Nucleus accumbens (tissue), 56 donors: ENCODE measurements at places on chromosomes 7 and 10.

- no peak for DNase-seq
Measured at GRCh38 chr10:121687095-121687813, 89.0 kb upstream of the FGFR2 start.

DNA sequence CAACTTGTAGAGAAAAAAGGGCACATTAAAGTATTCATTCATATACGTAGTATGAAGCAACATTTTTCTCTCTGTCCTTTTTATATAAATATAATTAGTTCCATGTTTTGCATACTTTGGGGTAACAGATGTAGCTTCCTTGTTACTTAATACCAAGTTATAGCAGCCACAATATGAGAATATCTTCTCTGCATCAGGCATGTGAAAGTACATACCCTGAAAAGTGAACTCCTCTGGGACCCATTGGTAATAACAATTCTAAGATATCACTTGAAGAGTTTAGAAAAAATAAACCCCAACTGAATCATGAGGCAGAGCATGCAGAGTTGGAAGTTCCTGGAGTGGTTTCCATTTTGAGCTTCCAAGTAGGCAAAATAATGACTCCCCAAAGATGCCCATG is 2.4 kb upstream of the CRPPA start:
- DNase-seq = no peak

DNA sequence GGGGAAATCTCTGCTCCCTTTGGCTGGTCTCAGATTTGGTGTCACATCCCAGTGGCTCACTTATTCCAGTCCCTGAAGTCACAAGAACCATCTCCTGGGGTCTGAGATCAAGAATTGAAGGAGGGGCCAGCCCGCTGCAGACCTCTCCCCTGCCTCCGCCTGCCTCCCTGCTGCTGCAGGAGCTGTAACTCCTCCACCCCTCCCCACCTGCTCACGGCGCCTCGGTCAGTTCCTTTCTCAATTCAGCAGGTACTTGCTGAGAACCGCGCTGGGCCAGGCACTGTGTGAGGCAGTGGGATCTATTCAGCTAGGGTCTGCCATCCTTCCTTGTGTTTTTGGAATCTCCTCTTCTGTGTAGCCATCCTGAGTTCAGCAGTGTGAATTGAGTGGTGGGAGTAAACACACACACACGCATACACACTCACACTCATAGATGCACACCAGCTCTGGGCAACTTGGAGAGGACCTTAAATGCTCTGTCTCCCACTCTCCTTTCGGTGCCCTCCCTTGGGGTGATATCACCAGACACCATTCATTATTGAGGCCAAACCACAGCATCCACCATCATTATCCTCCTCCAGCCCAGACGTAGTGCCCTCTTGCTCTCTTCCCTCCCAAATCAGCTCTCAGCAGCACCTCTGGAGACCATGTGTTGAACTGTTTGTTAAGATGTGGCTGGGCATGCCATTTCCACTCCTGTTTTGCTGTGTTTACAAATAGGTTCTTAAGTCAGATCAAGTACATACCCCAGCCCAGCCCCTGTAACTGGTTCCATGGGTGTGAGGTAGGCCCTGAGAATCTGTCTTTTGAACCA is 22.0 kb upstream of the ANKRD2 start:
- DNase-seq = no peak

DNA sequence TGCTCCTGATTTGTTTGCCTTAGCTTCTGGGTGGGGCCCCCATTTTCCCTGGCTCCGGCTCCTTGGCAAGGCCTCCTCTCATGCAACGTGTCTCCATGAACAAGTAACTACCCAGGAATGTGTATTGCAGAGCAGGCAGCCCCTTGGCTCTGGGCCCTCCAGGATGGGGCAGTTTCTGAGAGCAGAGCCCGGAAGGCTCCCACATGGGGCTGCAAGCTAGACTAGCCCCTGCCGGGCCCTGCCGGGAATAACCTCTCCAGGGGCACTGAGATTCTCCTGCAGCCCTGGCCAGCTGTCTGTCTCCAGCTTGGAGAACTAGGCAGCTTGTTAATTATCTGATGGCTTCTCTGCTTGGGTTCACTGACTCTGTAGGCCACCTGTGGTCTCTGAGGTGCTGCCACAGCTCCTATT is 184.0 kb upstream of the INHBA start:
- no peak for DNase-seq

DNA sequence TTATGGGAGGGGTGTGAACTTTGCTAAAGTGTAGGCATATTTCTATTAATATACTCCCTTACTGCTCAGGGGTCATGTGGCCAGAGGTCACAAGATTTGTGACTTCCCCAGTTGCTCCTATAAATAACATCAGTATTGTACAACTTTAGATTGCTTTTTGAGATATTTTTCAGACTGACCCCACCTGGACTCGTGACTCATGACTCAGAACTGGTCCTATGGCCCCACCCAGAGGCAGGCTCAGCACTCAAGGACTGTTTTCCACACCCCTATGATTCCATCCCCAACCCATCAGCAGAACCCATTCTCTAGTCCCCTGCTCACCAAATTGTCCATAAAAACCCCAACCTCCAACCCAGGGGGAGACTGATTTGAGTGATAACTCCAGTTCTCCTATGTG is 2.7 kb upstream of the CUL2 start:
- no peak for DNase-seq

DNA sequence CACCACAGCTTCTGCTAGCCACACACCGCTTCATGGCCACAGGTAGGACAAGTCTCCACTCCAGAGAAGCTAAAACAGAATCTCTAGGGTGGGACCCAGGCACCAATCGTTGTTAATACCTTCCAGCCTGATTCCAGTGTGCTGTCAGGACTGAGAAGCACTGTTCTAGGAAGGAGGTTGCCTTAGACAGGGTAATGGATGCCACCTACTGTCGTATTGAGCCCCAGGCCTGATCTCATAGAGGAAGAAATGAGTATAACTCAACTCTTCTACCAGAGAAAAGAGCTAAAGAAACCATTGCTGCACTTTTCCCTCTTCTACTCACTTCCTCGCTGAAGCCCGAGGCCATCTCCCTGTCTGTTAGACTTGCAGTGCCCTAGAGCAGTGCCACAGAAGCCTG is 31.8 kb downstream of the CNNM1 start:
- DNase-seq = no peak

DNA sequence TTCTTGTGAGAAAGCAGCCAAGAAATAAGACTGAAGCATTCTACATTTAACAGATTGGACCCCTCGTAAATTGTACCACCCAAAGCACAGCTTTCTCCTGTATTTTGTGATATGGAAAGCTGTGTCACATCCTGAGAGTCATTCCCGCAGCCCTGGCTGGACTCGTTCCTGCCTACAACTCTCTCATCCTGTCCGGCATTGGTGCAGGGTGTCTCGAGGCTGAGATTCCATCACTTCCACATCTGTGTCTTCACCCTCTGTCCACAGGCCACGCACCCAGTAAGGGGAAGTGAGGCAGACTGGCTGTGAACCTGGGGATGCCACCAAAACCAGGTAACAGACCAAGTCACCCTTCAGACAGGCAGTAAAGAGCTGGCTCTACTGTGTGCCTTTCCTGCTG is 146.2 kb upstream of the KLF6 start:
- DNase-seq = no peak

- no peak for DNase-seq
Measured at GRCh38 chr10:57507788-57508187, 759.9 kb downstream of the IPMK start.

DNA sequence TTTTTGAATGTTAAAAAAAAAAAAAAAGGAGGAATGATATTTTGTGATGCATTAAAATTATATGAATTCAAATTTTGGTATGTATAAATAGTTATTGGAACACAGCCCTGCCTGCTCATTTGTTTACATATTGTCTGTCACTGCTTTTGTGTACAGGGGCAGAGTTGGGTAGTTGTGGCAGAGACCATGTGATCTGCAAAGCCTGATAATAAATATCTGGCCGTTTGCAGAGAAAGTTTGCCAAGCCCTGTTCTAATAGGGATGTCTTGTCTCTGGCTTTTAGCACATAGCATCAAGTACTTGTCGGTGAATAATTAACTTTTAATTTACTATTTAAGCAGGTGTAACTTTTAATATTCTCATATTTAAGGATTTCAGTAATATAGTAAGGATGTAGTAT is 19.8 kb downstream of the TSPAN13 start:
- DNase-seq = no peak

- DNase-seq = no peak
Measured at GRCh38 chr10:114283535-114284234, 44.6 kb downstream of the VWA2 start.

DNA sequence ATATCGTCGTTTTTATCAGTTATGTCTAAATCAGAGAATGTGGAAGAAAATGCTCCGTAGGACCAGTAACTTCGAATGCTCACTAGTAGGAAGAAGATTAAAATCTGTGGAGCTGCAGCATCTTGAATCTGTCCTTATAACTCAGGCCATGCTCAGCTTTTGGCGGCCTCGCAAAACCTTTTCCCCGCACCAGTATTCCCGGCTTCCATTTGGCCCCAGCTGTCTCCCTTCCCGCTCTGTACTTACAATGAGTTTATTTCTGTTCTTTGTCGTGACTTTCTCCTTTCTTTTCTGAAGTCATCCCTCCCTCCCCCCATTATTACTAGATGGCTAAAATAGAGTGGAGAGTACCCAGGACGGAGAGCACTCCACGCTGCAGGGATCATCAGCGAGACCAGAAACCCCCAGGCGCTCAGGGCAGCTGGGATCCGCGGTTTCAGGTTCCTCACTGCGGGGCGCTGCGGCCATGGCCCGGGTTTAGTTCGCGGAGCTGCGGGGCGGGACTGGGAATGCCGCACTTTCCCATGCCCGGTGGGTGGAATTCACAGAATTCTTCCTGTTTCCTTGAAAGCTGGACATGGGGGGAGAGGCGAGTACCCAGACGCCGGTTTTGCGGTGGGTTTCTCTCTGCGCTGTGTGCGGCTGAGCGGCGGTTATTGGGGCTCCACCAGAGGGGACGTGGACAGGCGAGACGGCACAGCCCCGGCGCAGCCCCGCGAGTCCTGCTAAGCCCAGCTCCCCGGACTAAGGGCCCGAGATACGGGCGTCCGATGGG is 183.5 kb downstream of the POM121L12 start:
- no peak for DNase-seq

- no peak for DNase-seq
Measured at GRCh38 chr7:159142730-159143129, 1.9 kb downstream of the VIPR2 start.

DNA sequence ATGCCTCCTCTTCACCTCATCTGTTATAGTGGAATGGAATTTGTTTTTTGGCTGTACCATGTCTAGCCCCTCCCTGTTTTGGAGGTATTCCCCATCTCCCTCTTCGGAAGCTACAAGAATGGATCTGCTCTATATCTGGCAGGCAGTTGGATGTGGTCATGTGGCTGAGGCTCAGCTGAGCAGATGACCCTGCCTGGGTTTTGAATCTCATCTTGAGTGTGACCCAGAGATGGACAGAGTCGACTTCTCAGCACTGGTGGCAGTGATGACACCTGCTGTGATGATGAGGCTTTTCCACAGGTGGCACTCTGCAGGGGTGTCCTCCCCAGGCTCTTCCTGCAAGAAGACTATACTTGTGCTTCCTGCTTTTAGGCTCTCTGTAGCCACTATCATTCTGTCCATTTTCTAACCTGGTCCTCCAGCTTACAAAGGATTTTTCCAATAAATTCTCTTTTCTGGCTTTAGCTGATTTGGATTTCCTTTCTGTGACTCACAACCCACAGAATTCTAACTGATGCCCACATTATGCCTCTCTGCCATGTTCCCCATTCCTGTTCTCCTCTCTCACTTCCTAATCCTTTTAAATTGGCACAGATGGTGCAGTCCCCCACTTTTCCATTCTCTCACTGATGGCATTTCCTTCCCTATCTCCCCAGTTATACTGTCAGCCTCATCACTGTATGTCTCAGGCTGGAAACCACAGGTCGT is 7.5 kb upstream of the ARHGAP22 start:
- DNase-seq = no peak

DNA sequence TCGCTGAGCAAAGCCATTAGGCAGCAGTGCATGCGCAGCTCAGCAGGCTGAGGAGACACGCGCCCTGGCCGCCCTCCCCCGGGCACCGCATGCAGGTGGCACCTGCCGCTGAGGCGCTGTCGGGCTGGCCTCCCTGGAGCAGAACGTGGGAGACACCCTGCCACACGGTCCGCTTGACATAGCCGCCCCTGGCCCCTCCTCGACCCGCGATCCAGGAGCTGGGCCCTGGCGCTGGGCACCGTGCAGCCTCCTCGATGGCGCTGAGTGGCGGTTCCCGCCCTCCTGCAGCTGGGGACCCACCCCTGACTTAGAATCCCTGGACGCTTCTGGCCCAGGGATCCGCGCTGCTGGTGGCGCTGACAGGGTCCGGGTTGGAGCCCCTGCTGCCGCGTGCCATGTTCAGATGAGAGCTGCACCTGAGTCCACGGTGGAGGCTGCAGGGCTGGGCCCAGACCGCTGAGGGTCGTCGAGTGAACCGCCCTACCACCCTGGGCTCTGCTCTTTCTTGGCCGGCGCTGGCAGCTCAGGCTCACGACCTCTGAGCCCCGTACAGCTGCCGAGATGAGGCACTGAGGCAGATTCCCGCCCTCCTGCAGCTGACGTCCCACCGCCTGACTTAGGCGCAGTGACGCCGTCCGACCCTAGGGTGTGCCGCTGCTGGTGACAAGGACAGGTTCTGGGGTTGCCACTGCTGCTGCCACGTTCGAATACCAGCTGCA is 116.8 kb downstream of the OR13A1 start:
- DNase-seq = no peak

DNA sequence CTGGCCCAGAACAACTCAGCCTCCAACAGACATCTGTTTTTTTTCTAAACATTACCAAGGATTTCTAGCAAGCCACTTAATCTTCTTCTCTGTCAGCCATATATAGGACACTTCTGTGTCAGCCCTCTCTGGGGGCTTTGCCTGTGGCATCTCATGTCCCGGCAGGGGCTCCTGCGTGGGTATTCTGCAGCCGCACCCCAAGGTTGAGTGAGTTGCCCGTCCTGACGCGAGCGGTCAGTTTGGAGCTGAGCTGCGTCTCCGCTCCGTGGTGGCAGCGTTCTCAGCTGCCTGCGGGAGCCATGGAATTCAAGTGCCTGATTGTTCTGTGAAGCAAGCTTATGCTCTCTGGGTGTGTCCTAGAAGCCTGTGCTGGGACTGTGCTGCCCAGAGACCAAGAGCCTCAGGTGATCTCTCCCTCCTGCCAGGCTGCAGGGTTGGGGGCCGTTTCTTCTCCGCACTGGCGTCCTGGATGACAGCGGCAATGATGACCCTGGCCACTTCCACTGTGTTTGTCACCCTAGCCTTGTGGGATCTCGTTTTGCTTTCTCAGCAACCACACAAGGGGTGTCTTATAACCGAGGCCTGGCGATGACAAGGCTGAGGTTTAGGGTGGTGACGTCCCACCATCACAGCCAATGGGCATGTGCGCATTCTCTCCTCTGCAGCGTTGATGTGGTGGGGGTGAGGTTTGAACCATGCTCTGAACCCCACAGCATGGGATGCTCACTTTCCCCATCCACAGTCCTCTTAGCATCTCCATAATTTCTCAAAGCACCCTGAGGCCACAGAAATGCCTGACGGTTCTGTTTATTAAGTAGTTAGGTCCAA is 612.6 kb upstream of the FOXK1 start:
- DNase-seq = no peak
